Tibial nerve (tissue), 4 donors: ENCODE measurements at places on chromosomes 6 and 20. TPM values are rescaled to one million over a fixed set of nuclear protein-coding genes. Genes with fewer than 3 reads are reported as not detected.

BPIFB2 gene
- total RNA-seq, result not detected

- DNase-seq, result no peak
- H3K4me1 ChIP-seq, result no peaks in the 10 kb centered on the region
- H3K4me3 ChIP-seq, result no peak overlapping the region
- peaks cover 42% of the 10 kb centered on the region for H3K27me3 ChIP-seq
These were observed 671 bp downstream of the CDH4 start for GRCh38 chr20:61252601-61253263.

DNA sequence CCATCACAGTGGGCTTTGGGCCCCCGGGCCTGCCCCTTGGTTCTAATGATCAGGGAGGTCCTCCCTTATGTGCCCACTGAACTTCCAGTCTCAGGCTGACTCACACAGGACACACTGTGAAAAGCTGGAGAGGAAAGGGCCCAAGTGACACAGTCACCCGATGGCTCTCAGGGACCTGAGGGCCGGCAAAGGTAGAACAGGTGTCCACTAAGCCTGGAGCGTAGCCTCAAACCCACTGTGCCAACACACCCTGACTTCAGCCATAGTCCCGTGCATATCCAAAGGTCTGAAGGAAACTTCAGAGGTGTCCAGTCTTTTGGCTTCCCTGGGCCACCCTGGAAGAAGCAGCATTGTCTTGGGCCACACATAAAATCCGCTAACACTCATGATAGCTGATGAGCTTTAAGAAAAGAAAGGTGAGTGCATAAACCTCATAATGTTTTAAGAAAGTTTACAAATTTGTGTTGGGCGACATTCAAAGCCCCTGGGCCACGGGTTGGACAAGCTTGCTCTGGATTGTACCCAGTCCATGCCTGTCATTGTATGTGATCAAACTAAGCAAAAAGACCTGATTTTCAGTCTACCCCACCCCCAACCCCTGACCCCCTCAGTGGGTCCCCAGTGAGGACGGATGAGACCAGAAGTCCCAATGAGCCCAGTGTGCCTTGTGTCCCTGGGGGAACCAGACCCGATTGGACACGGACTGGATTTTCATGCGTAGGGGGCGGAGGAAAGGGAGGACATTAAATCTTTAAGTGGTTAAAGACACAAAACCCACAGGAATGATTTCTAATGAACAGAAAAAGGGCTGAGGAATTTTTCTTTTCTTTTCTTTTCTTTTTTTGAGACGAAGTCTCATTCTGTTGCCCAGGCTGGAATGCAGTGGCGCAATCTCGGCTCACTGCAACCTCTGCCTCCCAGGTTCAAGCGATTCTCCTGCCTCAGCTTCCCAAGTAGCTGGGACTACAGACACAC lies 6.1 kb downstream of the RAMACL start:
- no peak for DNase-seq
- H3K27ac ChIP-seq, result no peak overlapping the region
- H3K4me1 ChIP-seq, result peaks cover 27% of the 10 kb centered on the region
- no peaks in the 10 kb centered on the region for H3K36me3 ChIP-seq

- H3K4me3 ChIP-seq, result no peak overlapping the region
- no peaks in the 10 kb centered on the region for H3K27me3 ChIP-seq
- no peak overlapping the region for H3K27ac ChIP-seq
- H3K36me3 ChIP-seq, result peaks cover 2% of the 10 kb centered on the region
- DNase-seq, result no peak
These were observed 17.3 kb downstream of the SLC22A1 start for GRCh38 chr6:160138839-160139419.

DNA sequence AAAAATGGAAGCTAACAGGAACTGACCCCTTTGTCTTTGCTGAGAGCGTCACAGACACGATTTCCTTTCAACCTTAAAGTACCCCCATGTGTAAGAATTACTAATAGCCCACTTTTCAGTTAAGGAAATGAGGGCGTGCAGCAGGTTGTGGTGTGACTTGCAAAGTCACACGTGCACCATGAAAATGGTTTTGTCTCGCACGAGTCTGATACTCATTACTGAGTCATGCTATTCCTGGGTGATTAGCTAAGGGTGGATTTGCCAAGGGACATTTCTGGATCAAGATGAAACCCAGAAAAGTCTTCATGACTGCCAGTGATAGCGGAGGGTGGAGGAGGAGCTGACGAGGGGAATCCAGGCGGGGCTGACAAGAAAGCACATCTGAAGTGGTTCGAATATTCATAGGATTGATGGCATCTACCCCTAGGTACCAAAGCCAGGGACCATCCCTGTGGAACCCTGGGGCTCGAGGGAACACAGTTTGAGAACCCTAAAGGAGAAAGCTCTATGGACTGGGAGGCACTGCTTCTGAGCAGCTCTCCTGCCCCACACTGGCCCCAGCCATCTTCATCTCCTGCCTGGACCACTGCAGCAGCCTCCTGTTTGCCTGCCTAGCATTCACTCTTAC lies 12.1 kb upstream of the NFATC2 start:
- no peaks in the 10 kb centered on the region for H3K36me3 ChIP-seq
- no peak overlapping the region for H3K27ac ChIP-seq
- DNase-seq, result no peak
- no peaks in the 10 kb centered on the region for H3K4me1 ChIP-seq

SPATS1 gene
- total RNA-seq, result not detected

NRN1 gene
- 41.4 TPM for total RNA-seq

GRCh38 chr6:2237001-2237400 lies 8.4 kb downstream of the GMDS start:
- no peak for DNase-seq
- H3K27me3 ChIP-seq, result no peaks in the 10 kb centered on the region
- no peak overlapping the region for H3K27ac ChIP-seq
- H3K4me3 ChIP-seq, result no peak overlapping the region
- H3K4me1 ChIP-seq, result no peaks in the 10 kb centered on the region

DNA sequence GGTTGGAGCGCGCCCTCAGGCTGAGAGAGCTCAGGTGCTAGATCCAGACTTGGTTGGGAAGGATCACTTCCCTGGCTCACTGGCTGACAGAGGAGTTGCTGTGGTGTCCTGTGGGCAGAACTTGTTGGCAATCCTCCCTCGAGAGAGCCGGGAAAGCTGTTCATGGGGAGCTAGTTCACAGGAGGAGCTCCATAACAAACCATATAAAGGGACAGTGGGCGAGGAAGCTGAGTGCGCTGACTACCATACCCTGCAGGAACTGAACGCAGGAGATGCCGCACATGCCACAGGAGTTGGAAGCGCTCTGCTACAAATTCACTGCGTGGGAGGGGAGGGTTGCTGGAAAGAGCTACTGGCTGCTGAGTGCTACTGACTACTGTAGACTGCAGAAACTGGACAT lies 243.2 kb downstream of the OGFRL1 start:
- DNase-seq, result no peak
- H3K27ac ChIP-seq, result no peak overlapping the region
- H3K36me3 ChIP-seq, result no peaks in the 10 kb centered on the region

AHI1 gene
- total RNA-seq, result 33.4 TPM

DNA sequence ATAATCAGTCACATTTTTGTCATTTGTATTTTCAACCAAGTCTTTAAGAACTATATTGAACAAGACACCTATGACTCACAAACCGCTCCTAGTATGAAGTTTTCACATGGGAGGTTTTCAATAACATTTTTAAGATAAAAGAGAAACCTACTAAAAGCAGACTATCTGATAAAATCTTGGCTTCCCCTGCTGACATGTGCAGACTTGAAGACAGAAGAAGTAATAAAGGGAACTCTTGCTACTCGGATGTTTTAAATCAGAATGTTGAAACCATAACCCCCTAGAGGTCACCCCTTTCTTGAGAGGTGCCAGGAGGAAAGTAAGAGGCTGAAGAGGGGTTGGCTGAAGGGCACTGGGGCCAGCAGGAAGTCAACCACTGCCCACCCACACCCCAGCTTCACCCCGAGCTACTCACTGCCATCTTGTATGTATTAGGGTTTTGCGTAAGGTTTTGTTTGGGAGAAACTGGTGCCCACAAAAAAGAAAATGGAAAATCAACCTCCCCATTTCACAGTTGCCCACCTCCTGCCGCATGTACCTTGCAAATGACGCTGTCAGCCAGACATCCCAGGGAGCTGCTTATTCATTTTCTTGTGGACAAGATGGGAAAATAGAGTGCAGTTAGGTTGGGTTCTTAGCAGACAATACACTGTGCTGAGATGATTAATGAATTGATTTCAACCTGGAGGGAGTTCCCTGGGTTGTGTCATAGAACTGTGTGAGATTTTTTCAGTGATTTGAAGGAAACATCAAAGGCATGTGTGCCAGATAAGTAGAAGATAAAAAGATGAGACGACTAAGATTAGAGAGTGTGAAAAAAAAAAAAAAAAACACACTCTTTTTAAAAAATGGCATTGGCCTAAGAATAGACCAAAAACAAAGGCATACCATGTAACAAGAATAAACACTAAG lies 83.2 kb upstream of the TAB2 start:
- no peak for DNase-seq
- peaks cover 54% of the 10 kb centered on the region for H3K4me1 ChIP-seq
- no peak overlapping the region for H3K4me3 ChIP-seq
- no peaks in the 10 kb centered on the region for H3K36me3 ChIP-seq

RAB44 gene
- total RNA-seq, result 0.30 TPM

DNA sequence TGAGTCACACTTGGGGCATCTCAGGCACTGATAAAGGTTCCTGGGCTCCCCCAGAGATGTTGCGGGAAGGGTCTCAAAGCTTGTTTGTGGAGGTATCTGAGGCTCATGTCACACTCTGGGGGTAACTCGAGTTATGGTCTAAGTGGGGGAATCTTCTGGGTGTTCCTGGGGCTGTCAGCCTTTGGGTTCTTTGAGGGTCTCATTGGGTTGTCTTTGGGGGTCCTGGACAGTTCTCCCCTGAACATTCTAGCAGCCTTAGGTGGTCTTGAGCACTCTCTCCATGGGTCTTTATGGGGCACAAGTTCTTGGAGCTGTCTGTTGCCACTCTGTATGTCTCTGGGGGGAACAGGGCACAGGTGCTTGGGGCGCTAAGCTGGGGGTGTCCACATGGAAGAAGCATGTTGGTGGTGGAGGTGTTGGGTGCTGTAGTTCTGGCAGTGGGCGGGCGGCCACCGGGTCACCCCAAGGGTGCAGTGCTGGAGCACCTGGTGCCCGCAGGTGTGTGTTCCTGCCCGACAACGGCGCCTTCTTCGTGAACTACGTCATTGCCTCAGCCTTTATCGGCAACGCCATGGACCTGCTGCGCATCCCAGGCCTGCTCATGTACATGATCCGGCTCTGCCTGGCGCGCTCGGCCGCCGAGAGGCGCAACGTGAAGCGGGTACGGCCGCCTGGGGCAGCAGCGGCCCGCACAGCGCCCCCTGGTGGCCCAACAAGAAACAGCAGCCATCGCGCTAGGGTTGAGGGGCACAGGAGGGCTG lies 7.1 kb upstream of the CAPN11 start:
- DNase-seq, result peak; percentile 48
- peaks cover 77% of the 10 kb centered on the region for H3K36me3 ChIP-seq
- H3K27me3 ChIP-seq, result no peaks in the 10 kb centered on the region
- no peaks in the 10 kb centered on the region for H3K4me1 ChIP-seq
- no peak overlapping the region for H3K4me3 ChIP-seq

DNA sequence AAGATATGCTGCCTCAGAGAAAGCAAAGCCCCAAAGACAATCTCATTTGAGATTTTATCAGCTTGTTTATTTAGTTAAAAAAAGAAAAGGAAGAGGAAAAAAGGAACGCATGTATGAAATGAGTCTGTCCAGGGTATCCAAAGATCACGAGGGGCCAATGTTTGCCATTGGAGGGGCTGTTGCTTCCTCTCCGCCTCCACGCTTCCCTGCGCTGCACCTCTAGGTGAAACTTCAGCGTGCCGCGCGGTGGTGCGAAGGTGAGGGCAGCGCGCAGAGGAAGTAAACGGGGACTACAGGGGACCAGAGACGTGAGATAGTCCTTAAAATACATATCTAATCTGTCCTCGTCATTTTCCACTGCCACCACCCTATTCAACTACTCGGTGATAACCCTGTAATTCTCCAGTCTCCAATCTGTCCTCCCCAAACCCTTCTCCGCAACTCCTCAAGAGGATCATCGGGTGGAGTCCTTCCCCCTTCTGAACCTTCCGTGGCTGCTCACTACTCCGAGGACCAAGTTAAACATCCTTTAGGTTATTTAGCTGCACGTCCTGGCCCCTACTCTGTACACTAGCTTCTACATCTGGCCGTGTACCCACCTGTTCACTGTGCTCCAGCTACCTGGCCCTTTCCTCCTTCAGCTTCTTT lies 1.1 kb upstream of the DCBLD1 start:
- no peaks in the 10 kb centered on the region for H3K36me3 ChIP-seq
- peak overlapping the region; percentile 83 for H3K27ac ChIP-seq
- H3K4me1 ChIP-seq, result no peaks in the 10 kb centered on the region
- no peaks in the 10 kb centered on the region for H3K27me3 ChIP-seq
- no peak overlapping the region for H3K4me3 ChIP-seq
- DNase-seq, result no peak

DNA sequence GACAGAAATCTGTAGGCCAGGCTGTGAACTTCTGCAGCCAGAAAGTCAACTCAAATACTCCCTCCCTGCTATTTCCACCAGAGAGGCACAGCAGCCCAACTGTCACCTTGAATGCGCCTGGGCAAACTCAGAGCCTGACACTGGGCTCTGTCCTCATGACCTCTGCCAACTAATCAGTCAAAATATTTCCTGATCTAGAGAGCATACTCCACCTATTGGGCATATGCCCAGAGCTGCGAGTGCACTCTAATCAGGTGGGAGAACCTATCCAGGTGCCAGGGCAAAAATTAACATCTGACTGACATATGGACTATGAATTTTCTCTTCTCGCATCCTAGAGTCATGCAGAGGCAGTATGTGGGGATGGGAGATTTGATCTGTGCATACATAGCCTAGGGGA lies 406.3 kb upstream of the RUNX2 start:
- H3K27me3 ChIP-seq, result no peaks in the 10 kb centered on the region
- H3K27ac ChIP-seq, result no peak overlapping the region
- H3K36me3 ChIP-seq, result no peaks in the 10 kb centered on the region
- no peaks in the 10 kb centered on the region for H3K4me1 ChIP-seq

- H3K36me3 ChIP-seq, result no peaks in the 10 kb centered on the region
- H3K27ac ChIP-seq, result peak overlapping the region; percentile 30
- no peaks in the 10 kb centered on the region for H3K27me3 ChIP-seq
These were observed 11.4 kb downstream of the SENP6 start for GRCh38 chr6:75613056-75613501.

SYNGAP1 gene
- 29.7 TPM for total RNA-seq

- DNase-seq, result no peak
- no peak overlapping the region for H3K27ac ChIP-seq
- no peak overlapping the region for H3K4me3 ChIP-seq
- no peaks in the 10 kb centered on the region for H3K27me3 ChIP-seq
- no peaks in the 10 kb centered on the region for H3K4me1 ChIP-seq
These were observed 57.3 kb downstream of the BCKDHB start for GRCh38 chr6:80163754-80164187.

FGD2 gene
- 48.8 TPM for total RNA-seq
